ENCODE measurements at places on chromosomes 5 and 9.

DNA sequence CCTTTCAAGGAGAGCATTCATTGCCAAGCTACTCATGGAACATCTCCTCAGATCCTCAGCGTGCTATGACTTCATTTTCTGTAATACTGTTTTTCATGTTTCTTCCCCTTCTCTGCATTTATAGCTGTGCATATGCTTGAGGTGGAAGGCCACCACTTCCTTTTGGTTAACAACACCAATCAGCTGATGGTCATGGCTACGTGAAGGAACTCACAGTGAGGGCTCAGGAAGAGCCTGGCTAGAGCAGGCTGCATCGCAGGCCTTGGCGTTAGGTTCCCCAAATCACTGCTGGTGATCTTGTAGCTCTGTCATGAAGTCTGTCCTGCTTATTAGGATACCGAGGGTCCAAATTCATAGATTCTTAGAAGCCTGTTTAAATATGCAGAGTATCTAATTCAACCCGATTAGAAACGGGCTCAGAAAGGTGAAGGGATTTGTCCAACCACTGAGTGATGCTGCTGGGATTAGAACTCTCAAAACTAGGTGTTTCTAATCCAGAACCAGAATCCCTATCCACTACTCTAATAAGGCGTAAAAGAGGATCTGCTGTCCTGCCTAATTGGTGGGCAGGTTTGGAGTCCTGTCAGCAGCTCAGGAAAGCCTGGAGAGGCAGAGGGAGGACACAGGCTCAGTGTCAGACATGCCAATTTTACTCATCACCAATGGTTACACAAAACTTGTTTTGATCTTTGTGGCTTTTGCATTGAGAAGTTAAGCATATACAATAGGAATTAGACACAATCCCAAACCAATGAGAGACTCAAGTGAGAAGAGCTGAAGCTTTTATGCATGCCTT, 7.5 kb downstream of the SYK start:
- no peak for DNase-seq

DNA sequence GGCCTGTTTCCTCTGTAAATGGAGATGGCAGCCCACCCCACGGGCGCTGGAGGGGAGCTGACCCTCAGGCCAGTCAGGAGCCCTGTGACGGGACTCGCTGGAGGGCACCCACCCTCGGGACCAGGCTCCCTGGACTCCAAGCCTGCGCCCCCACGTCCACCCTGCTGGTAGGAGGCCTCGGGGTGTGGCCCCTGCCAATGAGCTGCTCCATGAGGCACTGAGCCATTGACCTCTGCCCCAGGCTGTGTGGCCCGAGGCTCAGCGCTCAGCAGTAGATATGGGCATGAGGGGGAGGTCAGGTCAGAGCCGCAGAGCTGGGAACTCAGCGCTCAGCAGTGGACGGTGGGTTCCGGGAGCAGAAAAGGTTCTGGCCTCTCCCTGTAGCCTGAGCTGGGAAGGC, 52.3 kb upstream of the EGFL7 start:
- DNase-seq, result no peak

- DNase-seq, result peak; percentile 84
Observed at GRCh38 chr9:91424403-91425176, 958 bp upstream of the NFIL3 start.

- DNase-seq, result no peak
Observed at GRCh38 chr5:74028976-74029375, 403.0 kb downstream of the ARHGEF28 start.

DNA sequence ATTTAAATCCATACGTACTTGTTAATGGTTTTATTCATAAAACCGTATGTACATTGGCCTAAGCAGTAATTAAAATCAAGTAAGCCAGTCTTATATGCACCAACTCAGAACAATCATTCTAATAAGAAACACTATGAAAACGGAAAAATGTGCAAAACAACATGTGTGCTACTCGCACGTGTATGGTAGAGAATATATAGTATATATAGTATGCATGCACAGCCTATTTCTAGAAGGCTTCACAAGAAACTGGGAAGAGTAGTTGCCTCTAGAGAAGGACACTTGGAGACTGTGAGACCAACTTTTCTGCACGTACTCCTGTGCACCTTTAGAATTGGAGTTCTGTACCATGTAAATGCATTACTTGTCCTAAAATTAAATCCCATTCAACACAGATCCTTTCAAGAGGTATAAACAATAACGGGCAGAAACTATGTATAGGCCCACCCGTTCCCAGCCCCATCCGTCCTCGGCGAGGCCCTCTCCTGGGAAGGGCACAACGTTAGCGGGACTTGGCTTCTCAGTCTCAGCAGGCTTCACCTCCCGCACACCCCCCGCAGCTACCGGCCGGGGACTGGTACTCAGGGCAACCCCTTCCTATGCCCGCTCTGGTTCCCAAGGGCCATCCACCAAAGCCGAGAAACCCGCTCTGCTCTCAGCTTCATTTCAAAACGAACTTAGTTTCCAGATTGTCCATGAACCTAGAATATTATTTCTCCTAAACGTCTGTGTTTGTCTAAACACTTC, 2.0 kb downstream of the CDC14B start:
- no peak for DNase-seq

- no peak for DNase-seq
Observed at GRCh38 chr9:114612272-114612923, 1.3 kb downstream of the TMEM268 start.

GRCh38 chr5:104628911-104629310, 1066.3 kb upstream of the NUDT12 start:
- DNase-seq, result peak; percentile 1

DNA sequence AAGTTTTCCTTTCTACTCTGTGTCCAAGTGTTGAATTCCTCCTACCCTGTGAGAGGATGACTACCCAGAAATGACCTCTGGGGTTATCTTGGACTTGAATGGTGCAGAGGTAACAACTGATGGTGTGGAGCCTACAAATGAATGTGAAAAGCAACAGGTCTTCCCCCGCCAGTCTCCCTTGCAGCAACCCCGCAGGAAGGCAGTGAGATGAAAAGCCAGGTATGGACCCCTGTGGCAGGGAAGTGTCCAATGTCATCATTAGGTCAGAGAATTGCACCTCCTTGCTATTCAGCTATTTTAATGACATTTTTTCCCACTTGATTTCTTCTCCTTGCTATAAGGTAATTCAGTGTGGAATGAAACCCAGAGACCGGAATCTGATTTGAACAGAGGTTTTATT, 58.5 kb downstream of the MAT2B start:
- DNase-seq, result no peak

DNA sequence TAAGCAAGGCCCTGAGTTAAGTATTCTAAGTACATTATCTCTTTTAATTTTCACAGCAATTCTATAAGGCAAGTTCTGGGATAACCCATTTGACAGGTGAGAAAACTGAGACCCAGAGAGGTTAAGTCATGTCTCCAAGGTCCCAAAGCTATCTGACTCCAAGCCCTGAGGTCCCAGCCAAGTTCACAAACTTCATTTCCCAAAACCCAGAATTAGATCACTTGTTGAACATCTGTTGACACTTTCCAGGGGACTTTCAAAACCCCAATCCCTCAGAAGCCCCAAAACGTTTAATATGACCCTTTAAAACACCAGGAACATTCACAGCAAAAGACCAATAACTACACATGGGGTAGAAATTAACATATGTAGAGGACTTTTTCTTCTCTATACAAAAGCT, 72.0 kb downstream of the SH3TC2 start:
- no peak for DNase-seq

DNA sequence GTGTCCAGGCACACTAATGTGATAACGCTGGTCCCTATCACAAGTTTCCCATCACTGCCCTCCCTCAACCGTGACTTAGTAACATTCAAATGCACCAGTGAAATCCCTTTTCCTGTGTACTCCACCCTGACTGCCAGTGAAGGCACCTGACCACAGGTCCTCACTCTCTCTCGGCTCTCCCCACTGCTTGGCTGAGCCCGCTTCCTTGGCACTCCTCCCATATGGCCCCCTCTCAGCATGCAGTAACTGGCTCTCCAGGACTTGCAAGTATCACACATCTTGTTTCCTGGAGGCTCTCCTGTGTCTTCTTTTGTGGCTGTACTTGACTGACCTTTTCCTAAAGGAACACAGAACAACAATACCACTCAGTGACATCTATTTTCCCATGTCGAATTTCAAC, 292.0 kb upstream of the ZNF608 start:
- no peak for DNase-seq

DNA sequence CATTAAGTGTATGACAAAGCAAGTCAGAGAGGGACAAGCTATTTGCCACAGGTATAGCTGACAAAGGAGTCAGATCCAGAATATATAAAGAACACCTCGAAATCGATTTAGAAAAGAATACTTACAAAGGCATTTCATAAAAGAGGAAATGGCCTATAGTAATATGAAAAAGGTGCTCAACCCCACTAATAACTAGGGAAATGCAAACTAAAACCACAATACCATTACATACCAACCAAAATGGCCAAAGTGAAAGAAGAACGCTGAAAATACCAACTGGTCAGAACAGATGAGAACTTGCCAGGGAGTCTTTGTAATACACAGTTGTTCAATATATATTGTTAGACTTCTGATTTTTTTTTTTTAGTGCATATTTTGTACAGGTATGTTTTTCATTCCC, 152.9 kb downstream of the CDC42SE2 start:
- no peak for DNase-seq

GRCh38 chr9:124880501-124880900, 18.6 kb downstream of the ARPC5L start:
- no peak for DNase-seq

DNA sequence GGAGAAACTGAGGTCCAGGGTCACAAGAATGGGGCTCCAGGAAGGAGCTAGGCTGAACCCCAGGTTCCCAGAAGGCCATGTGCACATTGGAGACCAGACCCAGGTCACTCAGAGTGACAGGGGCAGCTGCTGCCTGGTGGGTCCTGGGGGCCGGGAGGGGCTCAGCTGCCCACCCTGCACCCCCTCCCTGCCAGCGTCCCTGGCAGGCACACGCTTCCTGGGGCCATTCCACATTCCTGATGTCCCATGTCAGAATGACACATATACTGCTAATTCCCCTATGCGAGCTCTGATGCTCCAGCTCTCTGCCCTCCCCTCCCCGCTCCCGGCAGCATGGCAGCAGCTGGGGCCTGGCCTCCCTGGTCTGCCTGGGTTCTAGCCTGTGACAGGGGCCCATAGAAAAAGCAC, 14.0 kb downstream of the FGFR4 start:
- DNase-seq, result no peak

DNA sequence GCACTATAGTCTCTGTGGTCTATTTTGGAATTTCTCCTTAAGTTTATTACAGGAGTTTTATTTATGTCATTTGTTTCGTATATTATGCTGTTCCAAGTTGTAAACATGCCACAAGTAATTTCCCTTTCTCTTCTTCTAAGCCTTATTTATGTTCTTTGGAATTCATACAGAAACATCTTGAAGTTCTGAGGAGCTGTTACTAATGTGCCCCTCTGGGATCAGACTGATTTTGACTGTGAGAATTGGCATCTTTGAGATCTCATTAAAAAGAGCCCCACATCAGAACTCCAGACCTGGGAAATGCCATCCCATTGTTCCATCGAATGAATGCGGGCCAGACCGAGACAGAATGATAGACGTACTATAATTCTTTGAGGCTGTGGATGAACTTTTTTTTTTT, 138.8 kb upstream of the CD180 start:
- no peak for DNase-seq

GRCh38 chr5:178427576-178428197, 162.5 kb downstream of the COL23A1 start:
- DNase-seq, result no peak

DNA sequence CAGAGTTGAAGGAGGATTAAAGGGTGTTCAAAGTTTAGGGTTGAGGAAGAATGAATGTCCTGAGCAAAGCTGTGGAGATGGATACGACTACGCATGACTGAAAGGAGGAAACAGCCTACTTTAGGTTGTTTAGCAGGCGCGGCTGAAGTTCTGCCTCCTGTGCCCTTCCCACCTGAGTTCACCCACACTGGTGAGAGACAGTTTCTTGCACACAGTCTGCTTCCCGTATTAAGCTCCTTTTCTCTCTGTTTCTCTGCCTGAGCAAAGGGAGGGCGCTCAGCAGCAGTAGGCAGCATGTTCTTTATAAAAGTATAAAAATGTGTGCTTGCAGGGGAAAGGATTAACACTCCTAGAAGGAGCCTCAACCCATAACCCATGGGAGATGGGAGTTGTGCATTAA, 224.0 kb upstream of the SMARCA2 start:
- DNase-seq, result no peak

DNA sequence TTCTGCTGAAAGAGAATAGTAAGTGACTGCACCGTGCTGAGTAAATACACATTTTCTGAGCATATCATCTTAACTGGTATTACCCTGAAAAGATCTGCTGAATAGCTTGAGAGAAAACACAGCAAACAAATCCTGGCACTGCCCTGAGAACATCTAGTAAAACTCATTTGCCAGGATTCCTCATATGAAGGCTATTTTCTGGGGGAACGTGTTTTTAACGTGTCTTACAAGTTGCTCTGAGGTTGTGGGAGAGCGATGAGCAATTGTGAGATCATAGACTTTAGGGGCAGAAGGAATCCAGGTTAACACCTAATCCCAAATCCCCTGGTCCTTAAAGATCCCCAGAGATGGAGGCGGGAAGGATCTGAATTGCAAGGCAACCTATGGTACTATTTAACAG, 331.9 kb upstream of the RFX3 start:
- DNase-seq, result peak; percentile 82

DNA sequence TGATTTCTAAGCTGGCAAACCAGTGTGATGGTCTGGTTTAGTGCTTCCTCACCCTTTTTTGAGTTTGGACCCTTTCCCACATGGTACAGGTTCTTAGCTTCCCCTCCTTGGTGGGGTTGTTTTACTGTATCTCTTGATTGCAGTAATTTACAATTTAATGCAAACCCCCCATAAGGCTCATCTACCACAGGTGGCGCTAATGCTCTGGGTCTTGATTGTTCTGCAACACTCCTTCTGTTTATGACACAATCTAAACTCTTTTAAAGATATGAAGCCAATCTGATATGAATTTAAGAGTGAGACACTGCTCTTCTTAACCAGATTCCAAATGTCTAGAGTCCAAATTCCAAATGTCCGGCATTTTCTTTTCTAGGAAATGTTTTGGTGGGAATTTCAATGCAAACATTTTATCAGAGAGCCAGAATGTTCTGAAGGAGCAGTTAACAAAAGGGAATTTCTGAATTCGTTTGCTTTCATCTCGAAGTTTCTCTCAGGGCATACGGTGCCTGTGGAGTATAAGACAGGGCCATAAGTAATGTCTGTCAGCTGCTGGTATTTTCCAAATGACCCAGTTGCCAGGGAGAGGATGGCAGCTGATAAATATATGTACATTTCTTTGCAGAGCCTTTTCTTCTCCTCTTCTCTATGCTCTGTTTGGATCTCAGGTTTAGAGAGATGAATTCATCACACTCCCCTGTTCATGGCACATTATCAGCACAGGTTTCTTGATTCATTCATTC, 246.8 kb downstream of the ARHGAP26 start:
- DNase-seq, result peak; percentile 70

DNA sequence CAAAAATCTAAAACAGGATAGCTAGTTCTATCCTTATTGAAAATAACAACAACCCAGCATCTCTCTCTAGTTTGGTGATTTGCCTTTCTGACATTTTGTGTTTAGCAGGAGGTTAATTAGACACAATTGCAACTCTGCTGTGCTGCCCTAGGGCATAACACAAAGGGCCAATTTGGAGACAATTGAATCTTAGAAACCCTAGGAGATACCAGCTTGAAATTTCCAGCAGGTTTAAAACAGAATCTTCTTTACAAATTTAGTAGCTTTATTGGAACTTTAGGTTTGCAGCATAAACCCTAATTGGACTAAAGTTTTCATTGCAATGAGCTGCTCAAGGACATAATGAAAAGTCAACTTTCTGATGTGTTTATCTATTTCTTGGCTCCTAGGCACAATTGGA, 166.7 kb upstream of the FER start:
- DNase-seq, result no peak

Data from cardiac fibroblast (primary cell).